ENCODE measurements at places on chromosomes 7 and 10. TPM values are rescaled to one million over a fixed set of nuclear protein-coding genes. Genes with fewer than 3 reads are reported as not detected.

DNA sequence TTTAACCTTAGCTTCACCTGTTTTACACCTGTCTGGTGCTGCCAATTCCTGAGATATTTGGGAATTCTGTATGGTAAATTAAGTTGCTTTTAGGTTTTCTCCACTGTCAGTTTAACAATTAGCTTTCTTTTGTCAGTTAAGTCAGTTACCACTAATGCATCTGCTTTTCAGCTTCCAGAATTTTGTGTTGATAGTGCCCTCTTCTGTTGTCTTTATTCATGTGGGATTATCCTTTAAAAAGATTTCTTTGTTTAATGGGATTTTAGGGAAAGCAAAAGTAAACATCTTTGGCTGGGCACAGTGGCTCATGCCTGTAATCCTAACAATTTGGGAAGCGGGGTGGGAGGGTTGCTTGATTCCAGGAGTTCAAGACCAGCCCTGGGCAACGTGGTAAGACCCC lies 8.1 kb downstream of the TFAM start:
- no peak overlapping the region for H3K4me3 ChIP-seq
- no peaks in the 10 kb centered on the region for H3K27me3 ChIP-seq
- peaks cover 56% of the 10 kb centered on the region for H3K36me3 ChIP-seq
- peaks cover 25% of the 10 kb centered on the region for H3K4me1 ChIP-seq
- DNase-seq = no peak
- no peak overlapping the region for H3K27ac ChIP-seq

Gene CYP2E1
- 0.32 TPM for total RNA-seq

DNA sequence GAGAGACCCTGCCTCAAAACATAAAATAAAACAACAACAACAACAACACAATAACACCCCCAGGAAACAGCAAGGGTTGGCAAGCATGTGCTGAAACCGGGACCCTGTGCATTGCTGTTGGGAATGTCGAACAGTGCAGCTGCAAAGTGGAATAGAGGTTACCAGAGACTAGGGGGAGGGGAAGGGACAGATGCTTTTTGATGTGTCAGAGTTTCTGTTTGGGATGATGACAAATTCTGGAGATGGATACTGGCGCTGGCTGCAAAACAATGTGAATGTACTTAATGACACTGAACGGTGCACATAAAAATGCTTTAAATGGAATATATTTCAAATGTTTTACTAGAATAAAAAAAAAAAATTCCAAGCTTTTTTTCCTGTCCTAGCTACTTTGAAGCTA lies 241.8 kb downstream of the TEX36 start:
- DNase-seq = no peak
- H3K27ac ChIP-seq = no peak overlapping the region
- H3K4me3 ChIP-seq = no peak overlapping the region
- no peaks in the 10 kb centered on the region for H3K4me1 ChIP-seq
- H3K27me3 ChIP-seq = peaks cover 2% of the 10 kb centered on the region

DNA sequence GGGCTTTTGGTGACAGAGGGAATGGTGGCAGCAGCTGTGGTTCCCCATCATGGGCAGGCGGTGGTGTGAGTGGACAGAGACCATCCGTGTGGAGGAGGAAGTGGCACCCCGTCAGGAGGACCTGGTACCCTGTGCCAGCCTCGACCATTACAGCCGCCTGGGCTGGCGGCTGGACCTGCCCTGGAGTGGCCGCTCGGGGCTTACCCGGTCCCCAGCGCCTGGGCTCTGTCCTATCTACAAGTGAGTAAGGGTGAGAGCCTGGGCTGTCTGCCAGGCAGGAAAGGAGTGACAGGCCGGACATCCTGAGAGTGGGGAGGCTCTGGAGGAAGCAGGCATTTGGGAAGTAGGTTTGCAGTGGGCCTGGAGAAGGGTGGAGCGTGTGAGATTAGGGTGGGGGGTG lies 2.9 kb upstream of the ZNF467 start:
- DNase-seq = no peak
- no peak overlapping the region for H3K4me3 ChIP-seq
- H3K27ac ChIP-seq = no peak overlapping the region
- peaks cover 9% of the 10 kb centered on the region for H3K27me3 ChIP-seq
- peaks cover 2% of the 10 kb centered on the region for H3K4me1 ChIP-seq

DNA sequence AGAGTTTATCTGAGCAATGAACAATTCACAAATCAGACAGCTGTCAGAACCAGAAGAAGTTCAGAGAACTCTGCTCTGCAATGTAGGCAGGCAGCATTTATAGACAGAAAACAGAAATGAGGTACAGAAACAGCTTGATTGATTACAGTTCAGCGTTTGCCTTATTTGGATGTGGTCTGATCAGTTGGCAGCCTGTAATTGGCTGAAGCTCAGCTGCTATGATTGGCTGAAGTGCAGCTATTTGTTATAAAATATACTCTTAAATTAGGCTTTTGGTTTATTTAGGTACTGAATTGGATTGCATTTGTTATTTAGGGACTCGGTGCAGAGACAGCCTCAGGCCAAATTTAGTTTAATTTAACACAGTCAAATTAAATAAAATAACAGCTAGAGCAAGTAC lies 85.8 kb upstream of the JAZF1 start:
- no peak overlapping the region for H3K4me3 ChIP-seq
- no peaks in the 10 kb centered on the region for H3K36me3 ChIP-seq
- H3K27me3 ChIP-seq = peaks cover 40% of the 10 kb centered on the region
- H3K4me1 ChIP-seq = peaks cover 9% of the 10 kb centered on the region
- no peak overlapping the region for H3K27ac ChIP-seq
- DNase-seq = no peak

- H3K36me3 ChIP-seq = no peaks in the 10 kb centered on the region
- no peak overlapping the region for H3K4me3 ChIP-seq
- H3K4me1 ChIP-seq = peaks cover 11% of the 10 kb centered on the region
- H3K27me3 ChIP-seq = peaks cover 2% of the 10 kb centered on the region
- no peak for DNase-seq
Observed at GRCh38 chr10:61869041-61869675, 32.3 kb upstream of the ARID5B start.

DNA sequence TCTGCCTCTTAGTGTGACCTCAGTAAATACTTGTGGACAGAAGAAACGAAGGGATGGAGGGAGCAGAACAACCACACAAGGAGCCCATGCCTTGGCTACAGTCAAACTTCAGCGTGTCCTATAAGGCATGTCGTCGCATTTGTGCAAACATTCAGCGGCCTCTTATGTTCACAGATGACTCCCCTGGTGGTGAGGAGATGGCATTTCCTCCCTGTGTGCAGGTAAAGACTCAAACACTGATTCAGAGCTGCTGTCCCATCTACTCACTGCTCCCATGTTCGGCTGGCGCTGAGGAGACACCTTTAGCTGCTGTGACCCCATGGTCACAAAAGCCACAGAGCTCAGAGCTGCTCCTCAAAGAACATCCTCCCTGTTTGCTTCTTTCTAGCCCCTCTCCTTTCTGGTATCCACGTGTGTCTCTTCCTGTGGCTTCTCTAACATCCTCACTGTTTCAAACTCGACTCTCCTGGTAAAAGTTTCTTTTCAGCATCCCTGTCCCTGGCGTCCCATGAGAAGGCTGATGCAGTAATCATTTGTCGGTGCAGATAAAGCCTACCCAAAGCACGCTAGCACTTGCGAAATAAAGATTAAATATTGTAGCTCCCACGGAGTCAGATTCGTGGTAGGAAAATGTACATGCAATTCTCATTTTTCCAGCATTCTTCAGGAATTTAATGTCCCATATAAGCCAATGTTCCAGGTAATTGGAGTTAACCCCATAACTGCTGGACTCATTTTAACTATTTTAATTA lies 124.9 kb upstream of the NEBL start:
- no peak overlapping the region for H3K4me3 ChIP-seq
- no peaks in the 10 kb centered on the region for H3K36me3 ChIP-seq
- no peak overlapping the region for H3K27ac ChIP-seq
- no peaks in the 10 kb centered on the region for H3K4me1 ChIP-seq
- peaks cover 2% of the 10 kb centered on the region for H3K27me3 ChIP-seq

Gene ZP3
- 7.9 TPM for total RNA-seq

Gene ATP6V0E2
- total RNA-seq = 33.9 TPM

GRCh38 chr7:39509436-39509835 lies 56.8 kb upstream of the YAE1 start:
- H3K27me3 ChIP-seq = peaks cover 3% of the 10 kb centered on the region
- H3K4me3 ChIP-seq = no peak overlapping the region
- DNase-seq = peak; percentile 33
- no peak overlapping the region for H3K27ac ChIP-seq

- no peaks in the 10 kb centered on the region for H3K36me3 ChIP-seq
- peaks cover 2% of the 10 kb centered on the region for H3K27me3 ChIP-seq
- no peak overlapping the region for H3K27ac ChIP-seq
- no peak for DNase-seq
Observed at GRCh38 chr7:95469187-95469586, 16.6 kb upstream of the ASB4 start.

GRCh38 chr7:41942468-41943093 lies 239.7 kb upstream of the INHBA start:
- H3K27me3 ChIP-seq = peaks cover 31% of the 10 kb centered on the region
- no peak overlapping the region for H3K4me3 ChIP-seq
- DNase-seq = no peak
- H3K27ac ChIP-seq = no peak overlapping the region

Gene FAM13C
- total RNA-seq = not detected

GRCh38 chr7:14073988-14074387 lies 84.5 kb upstream of the ETV1 start:
- no peaks in the 10 kb centered on the region for H3K4me1 ChIP-seq
- no peaks in the 10 kb centered on the region for H3K36me3 ChIP-seq
- no peak overlapping the region for H3K4me3 ChIP-seq
- H3K27ac ChIP-seq = no peak overlapping the region

DNA sequence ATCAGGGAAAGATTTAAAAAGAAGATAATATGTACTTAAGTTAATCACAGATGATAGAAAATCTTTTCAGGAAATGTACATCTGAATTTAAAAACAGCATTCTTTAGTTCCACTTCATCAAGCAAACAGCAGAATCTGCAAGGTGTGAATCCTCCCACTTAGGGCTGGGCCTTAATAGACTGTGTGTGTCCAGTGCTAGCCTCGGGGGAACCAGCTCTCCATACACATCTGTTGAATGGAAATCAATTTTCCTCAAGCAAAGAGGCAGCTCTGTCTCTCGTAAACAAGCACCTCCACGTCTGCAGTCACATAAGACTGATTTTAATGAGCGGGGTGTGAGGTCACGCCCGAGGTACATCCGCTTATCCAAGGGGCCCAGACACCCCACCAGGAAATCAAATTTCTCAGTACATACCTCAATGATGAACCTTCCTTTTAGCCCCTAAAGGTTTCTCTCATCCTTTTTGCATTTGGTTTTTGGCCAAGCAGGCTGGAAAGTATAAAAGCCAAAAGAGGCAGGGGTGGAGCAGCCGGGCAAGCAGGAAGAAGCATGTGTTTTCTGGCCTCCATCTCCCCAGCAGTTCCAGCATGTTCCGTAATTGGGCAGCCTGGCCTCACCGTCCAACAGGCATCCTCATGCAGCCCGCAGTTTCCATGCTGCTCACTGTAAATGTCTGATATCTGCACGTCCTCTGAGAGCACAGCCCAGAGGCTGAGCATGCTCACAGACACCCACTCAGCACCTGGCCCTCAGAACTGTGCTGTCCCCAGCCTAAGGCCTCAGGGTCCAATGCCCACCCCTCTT lies 131.3 kb downstream of the GLI3 start:
- no peak for DNase-seq
- peaks cover 2% of the 10 kb centered on the region for H3K27me3 ChIP-seq
- H3K4me3 ChIP-seq = no peak overlapping the region
- H3K4me1 ChIP-seq = no peaks in the 10 kb centered on the region

- no peaks in the 10 kb centered on the region for H3K4me1 ChIP-seq
- H3K4me3 ChIP-seq = no peak overlapping the region
- no peak overlapping the region for H3K27ac ChIP-seq
- no peak for DNase-seq
- peaks cover 4% of the 10 kb centered on the region for H3K27me3 ChIP-seq
Observed at GRCh38 chr7:108805808-108806397, 236.2 kb downstream of the DNAJB9 start.

Gene ZNF735
- total RNA-seq = not detected
